Kasumi-1 (cell line): ENCODE measurements at places on chromosomes 12 and 14.

DNA sequence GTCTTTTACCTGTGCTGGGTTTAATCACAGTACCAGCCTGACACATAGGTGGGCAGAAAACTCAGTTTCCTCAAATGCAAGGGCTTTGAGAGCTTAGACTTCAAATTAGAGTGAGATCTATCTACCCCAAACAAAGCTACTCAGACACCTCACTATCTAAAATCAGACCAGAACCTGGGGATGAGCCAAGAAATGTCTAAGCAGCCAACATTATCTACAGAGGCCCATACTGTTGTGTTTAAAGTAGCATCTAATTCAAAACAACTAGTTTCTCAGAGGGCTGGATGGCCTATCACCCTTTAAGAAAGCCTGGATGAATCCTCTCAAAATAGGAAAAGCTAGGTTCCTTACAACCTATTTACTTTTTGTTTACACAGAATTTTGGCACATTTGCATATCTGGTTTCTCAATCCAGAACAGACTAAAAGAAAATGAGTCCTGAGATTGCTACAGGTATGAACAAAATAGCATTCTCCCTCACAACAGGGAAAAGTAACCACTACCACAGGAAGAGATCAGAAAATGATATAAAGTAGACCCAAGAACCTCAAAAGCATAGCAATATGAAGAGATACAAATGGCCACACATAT, 142.4 kb downstream of the ZFP36L1 start:
- no peak for DNase-seq

DNA sequence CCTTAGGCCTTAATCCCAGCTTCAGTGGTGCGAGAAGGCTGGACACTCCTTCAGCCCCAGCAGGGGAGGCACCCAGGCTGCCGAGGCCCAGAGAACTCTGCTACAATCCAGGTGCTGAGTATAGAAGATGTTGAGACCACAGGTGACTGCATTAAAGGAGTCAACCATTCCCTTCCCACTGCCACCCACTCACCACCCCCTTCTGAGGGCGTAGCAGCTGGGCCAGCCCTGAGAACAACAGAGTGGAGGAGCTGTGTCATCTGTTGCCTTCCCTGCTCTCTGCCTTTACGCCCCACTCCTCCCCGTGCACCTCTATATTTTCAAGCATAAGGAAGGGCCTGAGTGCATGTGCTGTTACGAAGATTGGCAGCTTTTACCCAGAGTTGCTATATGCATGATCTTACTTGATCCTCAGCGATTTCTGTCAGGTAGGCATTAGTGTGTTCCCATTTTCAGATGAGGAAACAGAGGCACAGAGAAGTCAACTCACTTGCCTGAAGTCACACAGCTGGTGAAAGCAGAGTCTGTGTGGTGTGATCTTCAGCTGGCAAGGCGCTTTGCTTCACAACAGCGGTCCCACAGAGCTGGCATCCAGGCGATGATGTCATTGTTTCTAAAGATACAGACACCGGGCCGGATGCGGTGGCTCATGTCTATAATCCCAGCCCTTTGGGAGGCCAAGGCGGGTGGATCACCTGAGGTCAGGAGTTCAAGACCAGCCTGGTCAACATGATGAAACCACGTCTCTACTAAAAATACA, 46.7 kb downstream of the RIN3 start:
- no peak for DNase-seq

GRCh38 chr12:62684570-62685295, 218.1 kb downstream of the MON2 start:
- DNase-seq, result no peak

DNA sequence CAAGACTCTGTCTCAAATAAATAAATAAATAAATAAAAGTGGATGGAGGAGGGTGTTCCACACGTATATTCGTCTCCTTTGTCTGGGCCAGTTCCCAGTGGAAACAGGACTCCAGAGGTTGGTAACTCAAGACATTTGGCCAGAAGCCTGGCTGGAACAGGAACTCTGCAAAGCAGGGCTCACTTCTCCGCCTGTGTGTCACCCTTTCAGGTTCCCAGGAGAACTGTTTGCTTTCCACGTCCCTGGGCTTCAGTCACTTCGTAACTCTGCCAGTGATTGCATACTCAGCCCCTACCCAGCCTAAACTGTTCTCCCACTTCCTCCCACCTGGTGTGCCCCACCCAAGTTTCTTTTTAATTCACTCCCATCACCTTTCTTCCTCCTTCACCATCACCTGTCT, 7.0 kb upstream of the UBE2N start:
- DNase-seq, result no peak

GRCh38 chr12:12121061-12121460, 50.3 kb downstream of the BCL2L14 start:
- DNase-seq, result no peak

DNA sequence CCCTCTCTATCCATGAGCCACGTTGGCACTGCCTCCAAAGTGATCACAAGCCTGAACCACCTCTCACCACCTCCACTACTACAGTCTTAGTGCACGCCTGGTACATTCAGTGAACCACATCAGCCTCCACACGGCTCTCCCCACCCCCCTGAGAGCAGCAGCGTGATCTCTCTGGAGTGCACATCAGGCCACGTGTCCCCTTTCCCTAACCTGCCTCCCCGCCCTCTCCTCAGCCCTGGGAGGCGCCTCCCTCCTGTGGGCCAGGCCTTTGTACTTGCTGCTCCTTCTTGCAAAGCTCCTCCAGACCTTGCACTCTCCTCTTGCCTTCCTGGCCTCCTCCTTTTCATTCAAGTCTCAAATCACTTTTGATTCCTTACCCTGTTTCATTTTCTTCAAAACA, 49.8 kb downstream of the SLC6A12 start:
- no peak for DNase-seq

DNA sequence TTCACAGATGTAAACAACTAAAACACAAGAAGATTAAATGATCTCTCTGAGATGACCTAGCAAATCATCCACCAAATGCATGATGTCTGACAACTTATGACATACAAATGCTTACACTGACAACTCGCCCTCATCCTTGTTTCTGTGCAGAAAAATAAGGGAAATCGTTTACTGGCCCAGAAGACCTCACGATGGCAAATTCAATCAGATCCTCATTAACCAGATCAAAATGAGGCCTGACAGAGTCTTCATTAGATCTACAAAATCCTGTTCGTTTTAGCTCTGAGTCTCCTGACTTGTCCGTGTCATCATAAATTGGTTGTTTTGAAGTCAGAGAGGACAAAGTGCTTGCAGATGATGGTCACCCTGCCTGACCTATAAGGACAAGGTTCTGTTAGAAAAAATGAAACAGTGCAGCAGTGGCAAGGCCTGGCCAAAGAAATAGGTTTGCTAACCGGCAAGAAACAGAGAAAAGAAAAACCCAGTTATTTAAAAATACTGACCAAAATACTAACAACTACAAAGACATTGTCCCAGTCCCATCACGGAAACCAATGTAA, 109.5 kb downstream of the BTG1 start:
- no peak for DNase-seq

DNA sequence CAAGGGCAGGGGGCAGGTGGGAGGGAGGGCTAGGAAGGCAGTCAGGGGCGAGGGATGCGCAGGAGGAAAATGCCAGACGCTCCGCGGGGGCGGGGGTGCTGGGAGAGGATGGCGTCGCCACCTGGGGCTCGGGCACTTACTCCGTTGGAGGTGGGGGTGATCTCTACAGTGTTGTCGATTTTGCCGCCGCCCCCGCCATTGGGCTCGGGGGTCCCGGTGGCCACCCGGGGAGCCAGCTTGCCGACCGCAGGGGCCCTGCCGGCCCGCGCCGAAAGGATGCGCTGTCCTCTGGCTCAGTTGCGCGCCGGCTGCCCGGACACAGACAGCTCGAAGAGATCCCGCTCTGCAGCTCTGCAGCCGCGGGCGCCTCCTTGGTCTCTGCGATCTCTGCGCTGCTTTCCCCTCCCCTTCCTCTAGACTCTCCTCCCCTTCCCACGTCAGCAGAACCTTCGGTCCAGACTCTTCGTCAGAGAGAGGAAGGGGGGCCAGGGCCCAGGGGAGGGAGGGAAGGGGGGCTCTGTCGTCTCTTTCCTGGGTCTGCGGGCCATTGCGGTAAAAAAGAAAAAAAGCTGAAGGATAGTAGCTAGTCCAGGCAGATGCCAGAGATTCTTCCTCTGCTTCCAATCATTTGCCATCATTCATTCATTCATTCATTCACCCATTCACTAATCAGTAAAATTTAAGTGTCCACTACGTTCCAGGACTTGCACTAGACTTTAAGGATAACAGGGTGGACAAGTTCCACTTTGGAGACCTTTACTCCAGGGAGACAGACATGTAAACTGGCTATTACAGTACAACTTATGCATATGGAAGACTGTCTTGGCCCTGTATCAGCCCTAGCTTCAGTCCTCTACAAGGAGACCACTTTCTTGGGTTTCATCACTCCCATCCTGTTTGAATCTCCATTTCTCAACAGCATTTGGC, at the start of gene SLC22A17:
TSS of gene SLC22A17 (minus strand) at position 382 of the 927 bp plus-strand sequence.
- DNase-seq, result peak; percentile 26

GRCh38 chr12:2792671-2793500, 1.9 kb upstream of the FKBP4 start:
- peak; percentile 60 for DNase-seq

- DNase-seq, result no peak
These were observed 93.4 kb downstream of the SLC41A2 start for GRCh38 chr12:104864668-104865067.
